Fibroblast of the aortic adventitia (primary cell): ENCODE measurements at places on chromosomes 12 and 14.
A peak's percentile ranks its signal among the peaks of the same experiment; 100 is the strongest.

GRCh38 chr14:52360831-52361230, 46.7 kb downstream of the PTGER2 start:
- DNase-seq, result no peak

DNA sequence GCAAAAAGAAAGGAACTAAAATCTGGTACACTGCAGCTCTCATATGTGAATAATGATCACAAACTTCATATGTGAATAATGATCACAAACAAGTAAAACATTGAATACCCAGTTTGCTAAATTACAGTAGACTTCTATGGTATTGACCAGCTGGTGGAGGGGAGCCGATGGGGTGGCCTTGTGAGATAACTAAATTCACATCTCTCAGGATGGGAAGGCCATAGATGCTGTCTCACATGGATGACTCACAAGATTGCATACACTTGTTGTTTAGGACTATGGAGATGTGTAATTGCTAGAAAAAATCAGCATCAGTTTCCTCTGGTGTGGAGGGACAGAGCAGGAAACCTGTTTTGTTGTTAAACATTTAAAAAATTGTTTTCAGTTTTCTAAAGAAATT, 49.2 kb downstream of the ACACB start:
- DNase-seq, result no peak

GRCh38 chr12:67827820-67828383, 161.3 kb upstream of the IFNG-AS1 start:
- DNase-seq, result peak; percentile 93

GRCh38 chr14:94481468-94482131, 5.6 kb upstream of the SERPINA9 start:
- peak; percentile 4 for DNase-seq

DNA sequence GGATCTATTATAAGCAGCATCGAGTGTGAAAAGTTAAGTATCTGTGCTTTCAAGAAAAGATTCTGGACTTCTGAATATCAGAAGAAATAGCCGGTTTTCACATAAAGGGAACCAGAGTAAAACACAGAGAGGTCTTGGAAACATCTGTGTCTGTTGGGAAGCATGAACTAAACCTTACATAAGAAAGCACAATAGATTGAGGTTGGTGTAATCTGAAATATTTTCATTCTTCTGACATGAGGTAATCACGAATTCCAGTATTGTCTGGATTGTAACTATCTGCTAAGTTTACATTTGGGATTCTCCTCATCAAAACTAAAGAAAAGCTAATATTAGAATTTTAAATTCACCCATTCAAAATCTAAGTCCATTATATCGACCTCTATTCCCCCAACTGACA, 161.3 kb downstream of the CPNE8 start:
- DNase-seq, result peak; percentile 83

DNA sequence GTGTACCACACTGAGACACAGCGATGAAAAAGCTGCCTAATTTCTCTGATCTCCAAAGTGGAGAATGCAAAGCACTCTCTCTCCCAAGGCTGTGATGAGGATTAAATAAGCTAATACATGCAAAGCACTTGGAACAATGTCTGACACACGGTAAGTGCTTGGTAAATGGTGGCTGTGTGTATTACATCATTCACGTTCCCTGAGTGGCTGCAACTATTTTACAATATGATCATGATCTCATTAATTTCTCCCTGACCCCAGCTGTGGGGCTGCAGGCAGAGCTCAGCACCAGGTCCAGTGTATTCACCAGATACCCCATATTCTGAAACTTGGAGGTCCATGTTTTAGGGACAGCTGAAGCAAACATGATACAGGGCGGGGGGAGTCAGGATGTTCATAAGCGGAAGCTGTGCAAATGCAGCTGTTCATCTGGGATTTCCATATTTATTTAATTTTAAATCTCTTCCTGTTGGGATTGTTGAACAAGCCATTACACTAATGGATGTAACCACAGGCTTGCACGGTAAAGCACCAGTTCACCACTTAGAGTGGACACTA, 106.4 kb downstream of the CCDC60 start:
- DNase-seq, result no peak

GRCh38 chr12:87812030-87812429, 217.2 kb downstream of the C12orf50 start:
- DNase-seq, result peak; percentile 50

- DNase-seq, result no peak
Measured at GRCh38 chr14:90518941-90519256, 122.1 kb downstream of the CALM1 start.
